ENCODE measurements at places on chromosomes 16 and 17. TPM values are rescaled to one million over a fixed set of nuclear protein-coding genes. Genes with fewer than 3 reads are reported as not detected.

DNA sequence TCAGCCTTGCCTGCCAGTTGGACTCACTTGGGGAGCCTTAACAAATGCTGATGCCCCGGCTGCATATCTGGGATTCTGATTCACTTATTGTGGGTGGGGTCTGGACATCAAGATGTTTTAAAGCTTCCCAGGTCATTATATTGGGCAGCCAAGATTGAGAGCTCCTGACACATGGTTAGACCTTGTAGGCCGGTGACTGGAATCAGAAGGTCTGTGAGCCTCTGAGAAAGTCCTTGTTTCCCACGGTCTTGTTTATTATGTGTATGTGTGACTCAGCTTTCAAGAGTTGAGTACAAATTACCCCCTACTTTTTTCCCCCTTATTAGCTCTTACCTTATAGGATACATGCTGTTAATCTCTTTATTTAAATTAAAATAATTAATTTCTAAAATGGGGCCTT, 103.5 kb downstream of the ABCC1 start:
- DNase-seq = peak; percentile 31

Gene WNT3
- total RNA-seq = 1.9 TPM

- peak; percentile 31 for DNase-seq
Measured at GRCh38 chr16:720447-720989, 428 bp upstream of the ANTKMT start.

GRCh38 chr16:58021661-58022551, 3.6 kb upstream of the MMP15 start:
- DNase-seq = peak; percentile 78

DNA sequence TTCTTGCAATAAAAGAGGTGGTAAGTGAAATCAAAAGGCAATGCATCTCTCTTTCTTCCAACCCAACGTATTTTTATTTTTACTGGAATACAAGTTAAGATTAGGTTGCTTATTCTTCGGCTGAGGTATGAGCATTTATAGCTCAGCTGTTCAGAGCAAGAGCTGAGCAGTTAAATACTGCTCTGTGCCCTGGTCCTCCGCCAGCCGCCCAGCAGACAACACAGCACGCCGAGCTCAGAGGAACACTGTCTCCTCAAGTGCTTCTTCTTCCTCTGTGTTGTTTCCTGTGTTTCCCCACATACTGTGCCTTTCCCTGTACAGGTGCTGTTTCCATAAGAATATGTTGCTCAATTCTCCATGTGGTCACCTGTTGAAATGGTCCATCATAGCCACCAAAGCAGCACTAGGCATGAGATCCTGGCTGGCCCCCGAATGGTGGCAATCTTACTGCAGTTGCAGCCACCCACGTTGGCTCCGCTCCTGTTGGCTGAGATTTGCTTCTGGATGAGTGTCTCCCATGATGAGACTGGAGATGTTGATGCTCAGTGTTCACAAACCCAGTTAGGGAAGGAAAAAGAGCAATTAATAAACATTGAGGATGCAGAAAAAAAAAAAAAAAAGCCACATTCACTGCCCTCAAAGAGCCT, 515.3 kb downstream of the GRIN2A start:
- no peak for DNase-seq

GRCh38 chr16:10581507-10581906, 1.1 kb upstream of the EMP2 start:
- peak; percentile 13 for DNase-seq

Gene MPP3
- 8.5 TPM for total RNA-seq

- DNase-seq = peak; percentile 83
Measured at GRCh38 chr17:82241183-82241925, 12.5 kb downstream of the SLC16A3 start.

GRCh38 chr17:53629188-53629587, 193.5 kb upstream of the KIF2B start:
- DNase-seq = peak; percentile 39

DNA sequence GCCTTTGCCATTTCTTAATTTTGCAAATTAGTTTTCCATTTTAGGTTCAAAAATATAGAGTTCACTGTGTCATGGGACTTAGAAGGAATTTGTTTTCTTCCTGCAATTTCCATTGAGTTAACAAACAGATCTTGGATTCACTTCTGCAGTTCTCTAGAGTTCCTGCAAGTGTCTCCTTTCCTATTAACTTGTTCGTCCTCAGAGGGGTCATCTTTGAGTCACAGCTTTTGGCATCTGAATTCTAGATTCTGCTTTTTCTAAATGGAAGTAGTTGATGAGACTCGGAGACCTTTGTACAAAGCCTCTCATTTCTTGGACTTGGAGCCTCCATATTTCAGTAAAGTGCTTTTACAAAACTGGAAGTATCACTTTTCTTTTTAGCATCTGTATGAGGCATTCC, 323.3 kb downstream of the BCAS3 start:
- peak; percentile 41 for DNase-seq

GRCh38 chr16:51429041-51429440, 278.0 kb upstream of the SALL1 start:
- peak; percentile 85 for DNase-seq

Gene CCL4L2
- not detected for total RNA-seq

DNA sequence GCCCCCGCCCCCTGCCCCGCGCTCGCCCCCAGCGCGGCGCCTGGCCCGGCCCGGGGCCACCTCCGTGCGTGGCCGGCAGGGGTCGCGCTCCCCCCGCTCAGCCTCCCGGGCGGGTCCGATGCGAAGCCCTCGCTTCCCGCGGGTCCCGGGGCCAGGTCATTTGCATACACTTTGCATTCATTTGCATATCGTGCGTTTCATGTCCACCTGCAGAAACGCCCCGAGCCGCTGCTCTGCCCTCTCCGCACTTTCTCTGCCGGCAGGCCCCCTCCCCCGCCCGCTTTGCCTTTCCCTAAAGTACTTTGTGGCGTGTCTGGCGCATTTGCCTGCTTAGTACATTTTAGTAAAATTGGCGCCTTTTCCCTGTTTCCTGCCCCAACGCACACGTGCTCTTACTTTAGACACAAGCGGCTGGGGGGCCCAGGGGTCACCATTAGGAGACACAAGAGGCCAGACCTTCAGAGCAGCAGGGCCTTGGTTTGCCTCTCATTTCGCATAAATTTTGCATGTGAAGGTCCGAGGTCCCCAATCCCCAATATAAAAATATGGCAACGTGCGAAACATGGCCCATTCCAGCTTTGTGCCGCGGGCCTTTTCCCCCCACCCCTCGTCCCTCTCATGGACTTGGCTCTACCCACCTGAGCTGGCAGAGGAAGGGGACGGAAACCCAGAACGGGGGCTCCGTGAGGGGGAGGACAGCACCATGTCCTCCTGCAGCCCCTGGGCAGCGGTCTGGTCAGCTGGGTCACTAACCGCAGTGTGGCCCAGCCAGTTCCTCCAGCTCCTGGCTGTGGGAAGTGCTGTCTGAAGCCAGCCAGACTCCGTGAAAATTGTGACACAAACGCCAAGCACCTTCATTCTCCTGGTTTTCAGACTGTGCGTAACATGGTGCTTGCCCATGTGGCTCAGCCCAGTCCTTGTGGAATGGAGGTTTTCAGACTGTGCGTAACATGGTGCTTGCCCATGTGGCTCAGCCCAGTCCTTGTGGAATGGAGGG, 34.8 kb downstream of the CBFA2T3 start:
- DNase-seq = no peak

Gene TEKT5
- not detected for total RNA-seq

GRCh38 chr17:29107084-29107483, 64.1 kb downstream of the PIPOX start:
- no peak for DNase-seq

DNA sequence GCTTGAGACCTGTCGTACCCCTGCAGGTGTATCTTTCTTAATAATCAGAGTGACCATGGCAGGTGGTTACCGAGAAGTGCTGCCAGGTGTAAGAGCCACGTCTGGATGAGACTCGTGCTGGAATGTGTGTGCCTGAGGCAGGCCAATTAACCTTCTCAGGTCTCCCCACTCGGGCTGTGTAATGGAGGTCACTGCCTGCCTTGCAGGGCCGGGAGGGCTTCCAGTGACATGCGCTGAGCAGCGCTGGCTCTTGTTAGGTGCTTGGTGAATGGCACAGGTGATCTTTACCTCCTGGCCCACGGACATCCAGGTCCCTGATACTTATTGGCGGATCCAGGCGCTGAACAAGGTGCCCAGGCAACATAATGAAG, 4.6 kb upstream of the GSE1 start:
- no peak for DNase-seq

- DNase-seq = no peak
Measured at GRCh38 chr16:85650844-85651628, 37.7 kb downstream of the GINS2 start.

- no peak for DNase-seq
Measured at GRCh38 chr17:71229070-71229469, 891.8 kb upstream of the SOX9 start.

Gene ADCY7
- 48.8 TPM for total RNA-seq

Gene SCARF1
- 0.55 TPM for total RNA-seq

Gene RPL13
- 1,512 TPM for total RNA-seq

Gene GABARAP
- total RNA-seq = 137 TPM

- DNase-seq = no peak
Measured at GRCh38 chr17:50352072-50352692, 6.3 kb downstream of the XYLT2 start.

- peak; percentile 50 for DNase-seq
Measured at GRCh38 chr17:71919896-71920295, 200.9 kb upstream of the SOX9 start.

Gene TMEM238L
- not detected for total RNA-seq

- DNase-seq = peak; percentile 22
Measured at GRCh38 chr16:66474750-66475199, 47.7 kb downstream of the BEAN1 start.

- no peak for DNase-seq
Measured at GRCh38 chr16:81429045-81429521, 15.5 kb upstream of the CMIP start.

GRCh38 chr16:54244061-54244886, 42.3 kb downstream of the IRX3 start:
- DNase-seq = no peak

GRCh38 chr17:47276868-47277267, 23.2 kb downstream of the ITGB3 start:
- DNase-seq = peak; percentile 82

GRCh38 chr17:35543856-35544255, 6.4 kb upstream of the SLFN12L start:
- no peak for DNase-seq

Gene RBFOX1
- total RNA-seq = not detected

Gene JPH3
- 0.35 TPM for total RNA-seq

Gene ADAD2
- total RNA-seq = 0.35 TPM

DNA sequence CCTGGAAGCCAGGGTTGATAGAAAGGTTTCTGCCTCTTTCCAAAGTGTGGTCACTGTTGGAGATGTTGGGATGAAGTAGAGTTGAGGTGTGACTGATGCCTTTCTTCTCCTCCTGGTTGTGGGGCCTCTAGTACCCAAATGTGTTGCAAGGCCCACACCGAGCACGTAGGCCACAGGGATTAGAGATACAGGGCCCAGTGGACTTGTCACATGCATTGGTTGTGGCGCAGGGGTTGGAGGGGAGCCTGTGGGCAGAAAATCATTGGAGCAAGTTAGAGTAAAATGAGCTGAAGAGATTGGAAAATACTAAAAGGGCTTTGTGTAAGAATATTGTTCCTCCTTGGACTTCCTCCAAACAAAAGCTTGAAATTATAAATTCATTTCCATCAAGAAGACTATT, 4.6 kb downstream of the KRT33A start:
- DNase-seq = no peak

DNA sequence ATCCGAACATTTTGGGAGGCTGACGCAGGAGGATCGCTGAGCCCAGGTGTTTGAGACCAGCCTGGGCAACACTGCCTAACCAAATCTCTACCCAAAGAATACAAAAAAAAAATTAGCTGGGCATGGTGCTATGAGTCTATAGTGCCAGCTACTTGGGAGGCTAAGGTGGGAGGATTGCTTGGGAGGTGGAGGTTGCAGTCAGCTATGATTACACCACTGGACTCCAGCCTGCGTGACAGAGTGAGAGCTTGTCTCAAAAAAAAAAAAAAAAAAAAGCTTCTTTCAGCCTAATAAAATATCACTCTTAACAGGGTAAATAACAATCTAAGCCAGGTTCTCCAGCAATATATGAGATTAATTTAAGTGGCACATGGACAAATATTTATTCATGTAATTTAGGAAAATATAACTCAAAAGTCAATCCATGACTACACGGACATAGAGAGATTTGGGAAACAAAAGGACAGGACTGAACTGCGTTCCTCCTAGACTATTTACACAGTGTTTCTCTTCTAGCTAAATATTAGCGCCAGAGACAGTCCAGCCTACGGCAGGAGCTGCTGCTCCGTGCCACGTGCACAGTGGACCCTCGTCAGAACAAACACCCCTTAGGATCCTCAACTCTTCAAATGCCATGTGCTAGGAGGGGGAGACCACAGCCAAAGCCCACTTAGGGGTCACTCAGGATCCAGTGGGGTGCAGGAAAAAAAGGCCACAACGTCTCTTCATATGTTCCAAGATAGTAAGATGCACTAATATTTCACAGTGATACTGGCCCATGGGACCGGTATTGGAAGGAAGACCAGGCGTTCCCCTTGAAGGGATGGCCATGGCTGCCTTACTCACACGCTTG, 8.7 kb downstream of the USP36 start:
- DNase-seq = no peak

GRCh38 chr17:80737106-80738019, 192.7 kb downstream of the RPTOR start:
- DNase-seq = no peak

Gene KIF2B
- total RNA-seq = not detected

- DNase-seq = peak; percentile 60
Measured at GRCh38 chr16:11094075-11094856, 149.9 kb downstream of the CLEC16A start.
